CD4-positive, alpha-beta T cell treated with Interleukin-17A for 4 hours (primary cell): ENCODE measurements at places on chromosomes 12 and 14.

DNA sequence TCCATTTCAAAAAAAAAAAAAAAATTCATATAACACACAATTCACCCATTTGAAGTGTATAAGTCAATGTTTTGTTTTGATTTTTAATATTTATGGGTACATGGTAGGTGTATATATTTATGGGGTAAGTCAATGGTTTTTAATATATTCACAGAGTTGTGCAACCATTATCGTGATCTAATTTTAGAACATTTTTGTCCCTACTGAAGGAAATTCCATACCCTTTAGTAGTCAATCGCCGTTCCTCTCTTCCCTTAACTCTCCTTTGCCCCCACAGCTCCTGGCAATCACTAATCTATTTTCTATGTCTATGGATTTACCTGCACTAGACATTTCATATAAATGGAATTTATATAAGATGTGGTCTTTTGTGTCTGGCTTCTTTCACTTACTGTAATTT lies 92.8 kb downstream of the TRAFD1 start:
- DNase-seq, result no peak

GRCh38 chr14:51053157-51053556 lies 41.7 kb downstream of the TRIM9 start:
- DNase-seq, result no peak

DNA sequence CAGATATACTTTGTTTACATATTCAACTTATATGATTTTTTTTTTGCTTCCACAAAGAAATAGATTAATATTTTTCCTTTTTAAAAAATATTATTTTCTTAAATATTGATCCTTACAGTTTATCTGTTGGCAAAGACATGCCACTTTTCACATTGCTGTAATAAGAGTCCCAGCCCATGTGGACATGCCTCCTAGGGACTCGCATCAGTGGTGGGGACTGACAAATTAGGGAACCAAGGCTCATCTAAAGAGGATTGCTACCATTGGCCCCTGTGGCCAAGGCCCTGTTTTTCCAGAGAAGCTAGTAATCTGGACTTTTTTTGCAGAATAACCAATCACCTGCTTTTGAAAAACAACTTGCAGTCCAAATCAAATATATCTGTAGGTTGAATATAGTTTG lies 27.8 kb upstream of the BMAL2 start:
- DNase-seq, result no peak

- DNase-seq, result no peak
These were observed 23.8 kb upstream of the DICER1 start for GRCh38 chr14:95180966-95181741.

DNA sequence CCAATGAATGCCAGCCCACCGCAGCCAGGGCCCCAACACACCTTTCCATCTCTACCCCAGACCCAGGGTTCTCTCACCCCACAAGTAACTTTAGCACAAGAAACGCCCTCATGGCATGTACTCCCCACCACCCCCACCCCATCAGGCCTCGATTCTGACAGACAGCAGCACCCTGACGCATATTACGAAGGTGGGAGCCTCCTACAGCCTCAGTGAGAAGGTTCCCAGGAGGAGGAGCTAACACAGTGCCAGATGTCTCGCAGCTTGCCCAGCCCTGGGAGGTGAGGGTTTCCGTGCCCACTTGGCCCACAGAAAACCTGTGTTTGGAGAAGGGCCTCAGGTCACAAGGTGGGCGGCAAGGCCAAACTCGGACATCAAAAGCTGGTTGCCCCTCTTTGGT lies 32.4 kb downstream of the CCDC88C start:
- no peak for DNase-seq

DNA sequence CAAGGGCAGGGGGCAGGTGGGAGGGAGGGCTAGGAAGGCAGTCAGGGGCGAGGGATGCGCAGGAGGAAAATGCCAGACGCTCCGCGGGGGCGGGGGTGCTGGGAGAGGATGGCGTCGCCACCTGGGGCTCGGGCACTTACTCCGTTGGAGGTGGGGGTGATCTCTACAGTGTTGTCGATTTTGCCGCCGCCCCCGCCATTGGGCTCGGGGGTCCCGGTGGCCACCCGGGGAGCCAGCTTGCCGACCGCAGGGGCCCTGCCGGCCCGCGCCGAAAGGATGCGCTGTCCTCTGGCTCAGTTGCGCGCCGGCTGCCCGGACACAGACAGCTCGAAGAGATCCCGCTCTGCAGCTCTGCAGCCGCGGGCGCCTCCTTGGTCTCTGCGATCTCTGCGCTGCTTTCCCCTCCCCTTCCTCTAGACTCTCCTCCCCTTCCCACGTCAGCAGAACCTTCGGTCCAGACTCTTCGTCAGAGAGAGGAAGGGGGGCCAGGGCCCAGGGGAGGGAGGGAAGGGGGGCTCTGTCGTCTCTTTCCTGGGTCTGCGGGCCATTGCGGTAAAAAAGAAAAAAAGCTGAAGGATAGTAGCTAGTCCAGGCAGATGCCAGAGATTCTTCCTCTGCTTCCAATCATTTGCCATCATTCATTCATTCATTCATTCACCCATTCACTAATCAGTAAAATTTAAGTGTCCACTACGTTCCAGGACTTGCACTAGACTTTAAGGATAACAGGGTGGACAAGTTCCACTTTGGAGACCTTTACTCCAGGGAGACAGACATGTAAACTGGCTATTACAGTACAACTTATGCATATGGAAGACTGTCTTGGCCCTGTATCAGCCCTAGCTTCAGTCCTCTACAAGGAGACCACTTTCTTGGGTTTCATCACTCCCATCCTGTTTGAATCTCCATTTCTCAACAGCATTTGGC lies at the start of gene SLC22A17:
TSS of gene SLC22A17 (minus strand) at position 382 of the 927 bp plus-strand sequence.
- DNase-seq, result peak; percentile 75

DNA sequence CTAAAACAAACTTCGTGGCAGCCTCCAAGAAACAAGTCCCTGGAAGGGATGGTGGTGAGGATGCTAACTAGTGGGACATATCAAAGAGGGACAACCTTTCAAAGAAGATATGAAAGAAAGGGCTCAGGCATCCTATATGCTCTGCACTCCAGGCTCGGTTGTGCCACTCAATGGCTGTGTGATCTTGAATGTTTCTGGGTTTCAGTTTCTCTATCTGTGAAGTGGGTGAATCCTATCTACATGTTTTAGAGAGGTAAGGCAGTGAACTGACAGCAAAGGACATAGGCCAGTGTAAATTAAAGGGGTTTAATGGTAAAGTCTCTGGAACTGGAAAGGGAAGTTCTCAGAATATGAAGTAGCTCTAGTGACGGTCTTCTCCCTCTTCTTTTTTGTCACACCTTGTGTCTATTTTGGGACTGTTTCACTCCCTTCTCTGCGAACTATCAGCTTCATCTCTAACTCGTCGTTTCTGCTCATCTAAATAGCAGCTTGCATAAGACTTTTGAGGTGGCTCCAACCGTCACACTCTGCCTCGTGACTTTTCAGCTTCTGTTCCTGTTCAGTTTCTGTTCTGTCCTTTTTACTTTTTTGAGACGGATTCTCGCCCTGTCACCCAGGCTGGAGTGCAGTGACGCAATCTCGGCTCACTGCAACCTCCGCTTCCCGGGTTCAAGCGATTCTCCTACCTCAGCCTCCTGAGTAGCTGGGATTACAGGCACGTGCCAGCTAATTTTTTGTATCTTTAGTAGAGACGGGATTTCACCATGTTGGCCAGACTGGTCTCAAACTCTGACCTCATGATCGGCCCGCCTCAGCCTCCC lies 273.6 kb downstream of the SUDS3 start:
- DNase-seq, result no peak

- DNase-seq, result no peak
These were observed 165.4 kb upstream of the PLEKHG7 start for GRCh38 chr12:92537290-92537960.

DNA sequence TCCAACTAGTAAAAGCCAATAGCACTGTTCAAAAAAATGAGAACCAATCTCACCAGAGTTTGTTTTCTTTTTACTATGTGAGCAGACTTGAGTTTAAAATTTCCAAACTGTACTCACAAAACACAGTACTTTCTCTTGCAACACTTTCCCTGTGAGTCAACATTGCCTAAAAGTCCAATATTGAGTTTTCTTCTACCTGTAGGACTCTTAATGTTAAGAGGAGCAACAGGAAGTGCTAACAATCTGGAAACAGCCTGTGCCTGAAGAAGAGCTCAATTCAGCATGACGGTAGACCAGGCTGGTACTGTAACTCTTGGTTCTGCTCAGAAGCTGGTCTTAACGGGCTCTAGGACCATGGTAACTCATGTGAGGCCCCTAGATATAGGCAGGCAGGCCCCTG lies 144.3 kb downstream of the MED13L start:
- DNase-seq, result no peak

GRCh38 chr14:21626491-21627230 lies 8.1 kb downstream of the OR10G2 start:
- DNase-seq, result no peak

- DNase-seq, result no peak
These were observed 174.8 kb upstream of the AVPR1A start for GRCh38 chr12:63325757-63326156.

GRCh38 chr14:89607453-89607852 lies 190.4 kb upstream of the FOXN3 start:
- no peak for DNase-seq

GRCh38 chr12:62123721-62124203 lies 136.4 kb upstream of the USP15 start:
- DNase-seq, result peak; percentile 36

DNA sequence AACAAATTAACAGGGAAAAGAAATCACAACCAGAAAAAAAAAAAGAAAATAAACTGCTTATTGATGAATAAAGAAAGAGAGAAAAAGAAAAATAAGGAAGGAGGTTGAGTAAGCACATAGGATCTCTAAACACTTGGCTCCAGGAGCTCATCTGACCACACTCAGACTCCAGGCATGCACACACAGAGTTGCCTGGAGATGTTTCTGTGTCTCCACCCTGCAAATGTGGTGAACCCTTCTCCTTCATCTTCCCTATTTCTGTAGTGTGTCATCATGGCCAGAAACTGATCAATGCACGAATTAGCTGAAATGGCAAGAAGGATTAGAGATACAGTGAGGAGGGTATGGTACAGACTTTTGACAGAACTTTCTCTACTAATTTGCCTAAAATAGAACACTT lies 20.2 kb downstream of the OR4N2 start:
- no peak for DNase-seq

DNA sequence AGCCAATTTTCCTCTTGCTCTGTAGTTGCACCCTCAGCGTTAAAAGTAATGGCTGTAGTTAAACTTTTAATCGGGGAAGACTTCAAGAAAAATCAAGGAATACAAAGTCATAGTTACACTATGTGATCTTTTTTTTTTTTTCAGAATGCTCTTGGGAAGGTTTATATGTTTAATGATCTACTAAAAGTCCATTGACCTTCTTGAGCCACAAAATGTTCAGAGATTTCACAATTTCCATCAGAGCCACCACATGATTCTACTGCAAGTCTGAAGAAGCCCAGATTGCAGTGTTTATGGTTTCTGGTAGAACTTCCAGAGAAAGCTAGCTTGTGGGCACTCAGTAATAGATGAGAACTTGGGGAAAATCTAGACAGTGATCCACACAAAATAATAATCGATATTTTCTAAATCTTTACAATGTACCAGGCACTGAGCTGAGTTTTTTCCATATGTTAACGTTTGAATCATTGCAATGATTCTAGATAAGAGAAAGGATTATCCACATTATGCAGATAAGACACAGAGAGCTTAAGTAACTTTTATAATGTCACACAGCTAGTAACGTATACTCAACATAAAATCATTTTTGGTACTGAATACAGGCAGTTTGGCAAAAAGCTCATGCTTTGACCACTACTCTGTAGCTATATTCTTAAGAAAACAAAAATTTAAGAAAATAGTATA lies 38.3 kb downstream of the GYS2 start:
- DNase-seq, result no peak

DNA sequence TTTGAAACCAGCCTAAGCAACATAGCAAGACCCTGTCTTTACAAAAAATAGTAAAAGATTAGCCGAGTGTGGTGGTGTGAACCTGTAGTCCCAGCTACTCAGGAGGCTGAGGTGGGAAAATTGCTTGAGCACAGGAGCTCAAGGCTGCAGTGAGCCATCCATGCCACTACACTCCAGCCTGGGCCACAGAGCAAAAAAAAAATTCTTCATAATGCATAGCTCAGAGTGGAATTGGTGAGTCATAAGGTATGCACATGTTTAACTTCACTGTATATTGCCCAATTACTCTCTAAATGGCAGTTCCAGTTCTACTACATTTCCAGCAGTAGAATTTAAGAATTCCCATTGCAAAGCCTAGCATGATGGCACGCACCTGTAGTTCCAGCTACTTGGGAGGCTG lies 26.8 kb upstream of the CLIP1 start:
- DNase-seq, result no peak

GRCh38 chr14:92922883-92923743 lies at the start of gene CHGA:
Gene CHGA (plus strand): TSS chr14:92923150. CDS start chr14:92923360, 210 bp downstream.
- peak; percentile 55 for DNase-seq

DNA sequence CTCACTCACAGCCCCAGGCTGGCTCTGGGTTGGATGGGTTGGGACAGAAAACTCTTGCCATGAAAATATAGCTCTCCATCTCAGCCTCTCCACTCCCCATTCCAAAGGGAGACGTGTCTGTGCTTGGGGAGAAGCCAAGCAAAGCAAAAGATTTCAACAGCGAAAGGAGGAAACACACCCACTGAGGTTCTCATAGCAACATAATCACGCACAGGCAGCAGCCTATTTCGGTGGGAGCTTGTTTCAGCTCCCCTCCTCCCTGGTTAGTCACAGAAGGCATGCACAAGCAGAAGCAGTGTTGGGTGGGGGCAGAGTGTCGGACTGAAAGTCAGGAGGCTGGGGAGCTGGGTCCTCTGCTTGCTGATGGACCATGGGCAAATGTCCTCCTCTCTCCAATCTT lies 1.9 kb upstream of the PRMT8 start:
- DNase-seq, result no peak

GRCh38 chr12:47876440-47876960 lies 28.3 kb downstream of the VDR start:
- DNase-seq, result no peak

DNA sequence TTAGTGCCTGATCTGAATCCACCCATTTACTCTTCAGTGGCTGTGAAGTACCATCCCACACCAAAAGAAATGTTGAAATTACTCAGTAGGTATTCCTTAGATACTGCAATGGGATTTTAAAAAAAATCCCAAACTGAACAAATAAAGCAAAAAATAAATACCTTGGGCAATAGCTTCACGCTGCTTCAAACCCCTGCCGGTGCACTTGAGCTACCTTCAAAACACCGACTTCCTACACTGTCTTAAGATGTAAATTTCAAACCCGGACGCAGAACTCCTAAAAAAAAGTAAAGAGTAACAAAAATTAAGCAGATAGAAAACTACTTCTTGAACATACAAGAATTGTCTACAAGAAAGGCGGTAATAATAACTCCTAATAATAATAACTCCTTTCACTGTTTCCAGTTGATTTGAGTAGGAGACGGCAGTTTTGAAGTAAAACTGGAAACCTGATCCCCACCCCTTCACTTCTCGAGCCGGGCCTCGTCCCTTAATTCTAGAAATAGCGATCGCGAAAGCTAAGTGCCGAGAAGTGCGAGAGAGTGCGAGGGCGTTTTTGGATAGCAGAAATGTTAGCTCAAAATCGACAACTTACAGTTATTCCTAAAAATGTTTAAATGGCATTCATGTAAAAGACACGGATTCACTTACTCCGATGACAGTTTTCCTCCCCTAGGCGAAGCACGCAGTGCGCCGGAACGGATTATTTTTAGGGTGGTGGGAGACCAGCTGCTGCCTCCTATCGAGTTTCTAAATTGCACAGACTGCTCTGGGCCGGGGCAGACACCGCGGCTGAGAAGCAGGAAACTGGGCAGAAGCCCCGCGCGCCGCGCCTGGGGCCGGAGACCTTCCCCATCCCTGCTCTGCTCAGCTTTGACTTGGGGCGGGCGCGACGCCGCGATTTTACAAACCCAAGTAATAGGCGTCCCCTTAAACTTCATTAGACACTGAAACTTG lies at the start of gene ABCC9:
TSS of gene ABCC9 (minus strand) at position 878 of the 957 bp plus-strand sequence. CDS start 4,752 bp downstream, outside the sequence.
- no peak for DNase-seq

- DNase-seq, result no peak
These were observed 30.9 kb upstream of the KLRD1 start for GRCh38 chr12:10276774-10277173.

GRCh38 chr14:61769893-61770292 lies 7.7 kb downstream of the SNAPC1 start:
- DNase-seq, result no peak
